CD8-positive, alpha-beta memory T cell (primary cell): ENCODE measurements at places on chromosomes 16 and 17. TPM values are rescaled to one million over a fixed set of nuclear protein-coding genes. Genes with fewer than 3 reads are reported as not detected.

DNA sequence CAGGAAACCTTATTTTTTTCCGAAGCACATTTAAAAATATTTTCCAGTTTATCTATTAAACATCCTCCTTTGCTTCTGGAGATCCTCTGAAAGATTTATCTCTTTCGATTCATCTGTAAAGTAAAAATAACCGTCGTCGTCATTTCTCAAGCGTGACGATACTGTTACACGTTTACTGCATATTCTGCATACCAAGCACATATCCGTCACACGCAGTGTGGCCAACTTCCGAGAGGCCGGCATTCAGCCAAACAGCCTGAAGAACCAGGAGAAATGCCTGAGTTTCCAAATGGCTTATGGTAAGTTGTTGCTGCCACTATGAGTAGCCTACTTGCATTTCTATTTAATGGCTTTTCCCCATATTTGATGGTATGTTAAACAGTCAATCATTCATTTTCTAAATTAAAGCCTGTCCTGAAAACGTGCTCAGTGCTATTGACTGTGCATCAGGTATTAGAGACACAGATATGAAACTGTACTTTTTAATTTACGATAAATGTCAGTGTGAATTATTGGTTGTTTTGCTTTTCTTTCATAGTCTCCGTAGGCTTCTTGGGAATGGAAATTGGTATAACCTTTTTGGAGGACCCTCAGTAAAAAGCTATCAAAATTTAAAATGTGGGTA lies 275.7 kb downstream of the WWOX start:
- H3K27ac ChIP-seq: no peak overlapping the region
- DNase-seq: no peak
- no peak overlapping the region for H3K4me3 ChIP-seq
- no peaks in the 10 kb centered on the region for H3K36me3 ChIP-seq
- H3K4me1 ChIP-seq: no peaks in the 10 kb centered on the region

GRCh38 chr16:88449267-88449561 lies 3.9 kb upstream of the ZFPM1 start:
- H3K4me3 ChIP-seq: no peak overlapping the region
- DNase-seq: no peak
- no peaks in the 10 kb centered on the region for H3K36me3 ChIP-seq
- no peak overlapping the region for H3K27ac ChIP-seq
- no peaks in the 10 kb centered on the region for H3K27me3 ChIP-seq

DNA sequence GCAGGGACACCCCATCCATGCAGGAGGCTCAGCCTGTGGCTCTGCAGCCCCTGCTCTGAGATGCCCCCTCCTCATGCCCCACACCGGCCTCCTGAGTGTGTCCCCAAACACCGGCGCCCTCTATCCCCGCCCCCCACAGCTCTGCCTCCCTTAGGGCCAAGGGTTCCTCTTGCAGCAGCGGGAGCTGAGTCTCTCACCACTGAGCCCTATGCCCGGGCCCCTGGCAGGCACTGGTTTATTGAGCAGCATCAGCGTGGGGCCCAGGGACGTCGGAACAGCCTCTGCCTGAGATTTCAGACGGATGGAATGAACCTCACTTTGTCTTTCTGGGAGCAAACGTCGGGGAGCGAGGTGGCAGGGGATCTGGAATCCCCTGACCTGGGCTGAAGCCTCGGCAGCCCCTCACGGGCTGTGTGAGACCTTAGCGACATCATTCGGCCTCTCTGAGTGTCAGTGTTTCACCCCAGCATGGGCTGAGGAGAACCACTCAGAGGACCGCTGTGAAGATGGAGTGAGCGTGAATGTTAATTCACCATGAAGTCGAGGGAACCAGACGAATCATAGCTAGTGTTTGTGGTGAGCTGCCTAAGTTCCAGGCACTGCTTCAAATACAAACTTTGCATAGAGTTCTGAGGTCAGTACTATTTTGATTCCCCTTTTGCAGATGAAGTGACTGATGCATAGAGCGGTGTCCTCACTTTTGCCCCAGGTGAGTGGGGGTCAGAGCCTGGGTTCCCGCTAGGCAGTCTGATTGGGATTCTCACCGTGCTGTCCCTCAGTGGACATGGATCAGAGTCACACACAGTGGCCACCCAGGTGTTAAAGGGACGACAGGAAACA lies 5.3 kb upstream of the C16orf74 start:
- no peak for DNase-seq
- H3K27ac ChIP-seq: no peak overlapping the region
- H3K36me3 ChIP-seq: no peaks in the 10 kb centered on the region
- H3K27me3 ChIP-seq: peaks cover 14% of the 10 kb centered on the region
- no peak overlapping the region for H3K4me3 ChIP-seq

- peaks cover 33% of the 10 kb centered on the region for H3K36me3 ChIP-seq
- peaks cover 42% of the 10 kb centered on the region for H3K4me1 ChIP-seq
- peak overlapping the region; percentile 71 for H3K4me3 ChIP-seq
- H3K27ac ChIP-seq: peak overlapping the region; percentile 67
These were observed 763 bp upstream of the ACTG1 start for GRCh38 chr17:81513372-81513752.

SP6 gene
- 0.07 TPM for total RNA-seq

PHOSPHO1 gene
- total RNA-seq: not detected

DNA sequence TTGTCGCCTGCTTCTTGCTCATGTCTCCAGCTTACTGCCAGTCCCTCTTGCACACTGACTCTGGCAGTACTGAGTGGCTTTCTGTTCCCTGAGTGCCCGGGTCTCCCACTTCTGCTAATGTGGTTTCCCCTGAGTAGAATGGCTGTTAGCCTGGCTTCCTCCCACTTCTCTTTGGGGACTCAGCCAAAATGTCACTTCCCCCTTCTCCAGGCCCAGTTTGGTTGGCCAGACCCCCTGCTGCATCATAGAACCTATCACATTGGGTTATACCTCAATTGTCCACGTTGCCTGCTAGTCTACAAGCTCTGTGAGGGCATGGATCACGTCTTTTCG lies 304.4 kb downstream of the HS3ST3B1 start:
- no peaks in the 10 kb centered on the region for H3K36me3 ChIP-seq
- no peak overlapping the region for H3K27ac ChIP-seq
- no peak for DNase-seq
- H3K4me1 ChIP-seq: no peaks in the 10 kb centered on the region
- no peak overlapping the region for H3K4me3 ChIP-seq

GRCh38 chr17:61345061-61345460 lies 54.6 kb upstream of the TBX2 start:
- no peak overlapping the region for H3K4me3 ChIP-seq
- no peak overlapping the region for H3K27ac ChIP-seq
- H3K4me1 ChIP-seq: no peaks in the 10 kb centered on the region
- no peaks in the 10 kb centered on the region for H3K36me3 ChIP-seq
- H3K27me3 ChIP-seq: no peaks in the 10 kb centered on the region
- no peak for DNase-seq

CENPX gene
- total RNA-seq: 143 TPM

DNA sequence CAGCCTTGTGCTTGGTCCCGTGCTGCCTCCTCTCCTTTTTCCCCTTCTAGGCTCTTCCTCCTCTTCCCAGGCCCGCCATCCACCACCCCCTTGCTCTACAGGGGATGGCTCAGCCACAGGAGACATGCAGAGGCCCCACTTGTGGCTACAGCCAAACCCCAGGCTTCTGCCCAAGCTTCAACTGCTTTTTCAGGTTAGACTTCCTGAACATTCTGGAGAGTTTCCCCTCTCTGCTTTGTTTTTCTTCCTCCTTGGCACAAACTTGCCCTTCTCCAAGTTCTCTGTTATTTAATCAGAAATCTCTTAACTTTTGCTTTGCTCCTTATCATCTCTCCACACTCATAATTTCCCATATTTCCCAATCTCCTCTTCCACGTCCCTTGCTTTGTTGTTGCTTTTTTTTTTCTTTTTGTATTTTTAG lies 18.3 kb upstream of the HAS3 start:
- DNase-seq: no peak
- H3K27ac ChIP-seq: no peak overlapping the region
- H3K4me3 ChIP-seq: no peak overlapping the region
- H3K4me1 ChIP-seq: no peaks in the 10 kb centered on the region

DNA sequence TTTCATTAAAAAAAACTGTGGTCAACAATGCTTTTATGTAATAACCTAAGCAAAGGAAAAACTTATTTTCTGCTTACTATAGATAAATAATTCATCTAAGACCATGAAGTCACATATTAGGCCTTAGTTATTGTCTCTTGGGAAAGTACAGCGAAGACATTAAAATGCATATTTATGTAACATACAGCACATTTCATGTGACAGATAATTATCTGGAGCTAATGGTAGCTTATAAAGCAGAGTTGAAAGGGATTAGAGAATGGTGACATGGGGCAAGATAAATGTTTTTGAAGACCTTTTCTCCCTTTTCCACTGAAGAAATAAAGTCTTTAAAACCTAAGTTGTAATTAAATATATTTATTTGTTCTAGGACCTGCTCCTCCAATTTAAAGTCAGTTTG lies 9.7 kb downstream of the MEIOC start:
- no peaks in the 10 kb centered on the region for H3K27me3 ChIP-seq
- no peaks in the 10 kb centered on the region for H3K36me3 ChIP-seq
- no peak overlapping the region for H3K4me3 ChIP-seq
- no peak for DNase-seq
- H3K27ac ChIP-seq: no peak overlapping the region

DNA sequence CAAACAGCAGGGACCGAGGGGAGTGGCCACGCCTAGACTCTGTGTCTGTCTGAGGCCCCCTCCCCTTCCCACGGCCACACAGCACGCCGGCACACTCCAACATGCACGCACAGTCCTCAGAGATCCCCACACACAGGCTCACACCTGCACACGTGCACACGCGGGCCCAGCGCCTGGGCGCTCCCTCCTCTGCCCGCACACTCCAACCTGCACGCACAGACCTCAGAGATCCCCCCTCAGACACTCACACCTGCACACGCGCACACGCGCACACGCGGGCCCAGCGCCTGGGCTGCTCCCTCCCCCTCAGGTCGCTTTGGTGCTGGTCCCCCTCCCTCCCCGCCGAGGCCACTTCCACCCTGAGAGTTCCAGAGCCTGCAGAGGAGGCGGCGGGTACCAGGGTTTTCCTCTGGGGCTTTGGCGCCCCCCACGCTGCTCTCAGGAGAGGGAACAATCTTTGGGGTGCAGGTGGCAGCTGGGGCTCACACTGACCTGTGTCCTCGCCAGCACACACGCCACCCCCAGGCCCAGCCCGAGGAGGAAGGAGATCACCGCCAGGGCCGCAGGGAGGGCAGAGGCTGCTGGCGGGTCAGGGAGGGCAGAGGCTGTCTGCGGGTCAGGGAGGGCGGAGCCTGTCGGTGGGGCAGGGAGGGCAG lies 1.6 kb downstream of the CD7 start:
- H3K27ac ChIP-seq: peak overlapping the region; percentile 45
- H3K4me1 ChIP-seq: peaks cover 14% of the 10 kb centered on the region
- peak; percentile 49 for DNase-seq
- H3K27me3 ChIP-seq: no peaks in the 10 kb centered on the region

- no peak overlapping the region for H3K4me3 ChIP-seq
- no peak for DNase-seq
- peaks cover 17% of the 10 kb centered on the region for H3K4me1 ChIP-seq
These were observed 40.8 kb downstream of the CYB5B start for GRCh38 chr16:69465083-69465721.

DNA sequence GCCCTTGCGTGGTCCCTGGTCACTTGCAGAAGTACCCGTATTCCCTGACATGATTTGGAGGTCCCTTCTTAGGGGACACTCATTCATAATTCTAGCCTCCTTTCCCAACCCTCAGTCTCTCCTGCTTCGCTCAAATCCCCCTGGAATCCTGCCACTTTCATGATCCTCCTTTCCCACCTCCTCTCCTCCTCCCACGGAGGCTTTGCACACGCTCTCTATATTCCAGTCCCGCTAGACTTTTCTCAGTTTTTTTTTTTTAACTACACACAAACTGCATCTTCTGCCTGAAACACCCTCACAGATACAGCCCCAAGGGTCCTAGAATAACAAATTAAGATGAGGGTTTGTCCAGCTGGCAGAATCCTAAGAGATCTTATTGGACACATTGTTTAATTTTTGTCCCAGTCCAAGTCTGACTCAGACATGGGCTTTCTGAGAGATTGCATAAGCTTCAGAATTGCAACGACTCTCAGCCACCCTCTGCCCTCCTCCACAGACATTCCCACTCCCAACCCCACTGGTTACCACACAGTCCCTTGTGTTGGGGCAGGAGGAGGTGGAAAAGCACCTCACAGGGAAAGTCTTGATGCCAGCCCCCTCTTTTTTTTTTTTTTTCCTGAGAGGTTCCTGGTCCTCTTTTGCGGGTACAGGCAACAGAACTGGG lies 739.5 kb upstream of the EEF2KMT start:
- no peaks in the 10 kb centered on the region for H3K4me1 ChIP-seq
- H3K27ac ChIP-seq: no peak overlapping the region
- H3K4me3 ChIP-seq: no peak overlapping the region
- no peaks in the 10 kb centered on the region for H3K36me3 ChIP-seq

DNA sequence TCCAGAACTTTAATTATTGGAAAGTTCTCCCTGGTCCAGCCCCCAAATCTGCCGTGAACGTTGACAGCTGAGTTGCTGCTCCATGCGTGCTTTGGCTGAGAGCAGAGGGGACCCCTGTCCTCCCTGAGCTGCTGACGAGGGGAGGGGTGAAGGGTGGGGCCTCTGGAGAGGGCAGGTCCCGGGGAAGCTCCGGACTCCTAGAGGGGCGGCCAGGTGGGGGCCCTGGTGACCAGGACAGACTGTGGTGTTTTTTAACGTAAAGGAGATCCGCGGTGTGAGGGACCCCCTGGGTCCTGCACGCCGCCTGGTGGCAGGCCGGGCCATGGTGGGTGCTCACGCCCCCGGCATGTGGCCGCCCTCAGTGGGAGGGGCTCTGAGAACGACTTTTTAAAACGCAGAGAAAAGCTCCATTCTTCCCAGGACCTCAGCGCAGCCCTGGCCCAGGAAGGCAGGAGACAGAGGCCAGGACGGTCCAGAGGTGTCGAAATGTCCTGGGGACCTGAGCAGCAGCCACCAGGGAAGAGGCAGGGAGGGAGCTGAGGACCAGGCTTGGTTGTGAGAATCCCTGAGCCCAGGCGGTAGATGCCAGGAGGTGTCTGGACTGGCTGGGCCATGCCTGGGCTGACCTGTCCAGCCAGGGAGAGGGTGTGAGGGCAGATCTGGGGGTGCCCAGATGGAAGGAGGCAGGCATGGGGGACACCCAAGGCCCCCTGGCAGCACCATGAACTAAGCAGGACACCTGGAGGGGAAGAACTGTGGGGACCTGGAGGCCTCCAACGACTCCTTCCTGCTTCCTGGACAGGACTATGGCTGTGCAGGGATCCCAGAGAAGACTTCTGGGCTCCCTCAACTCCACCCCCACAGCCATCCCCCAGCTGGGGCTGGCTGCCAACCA lies at the start of gene MC1R:
Gene MC1R, plus strand, starts transcription at position 410 of the 895 bp plus-strand sequence. Its CDS starts 397 bp downstream, at position 807.
- H3K4me1 ChIP-seq: peaks cover 56% of the 10 kb centered on the region
- DNase-seq: no peak
- peak within 1 kb of the TSS; percentile 63 for H3K4me3 ChIP-seq
- H3K27ac ChIP-seq: peak within 1 kb of the TSS; percentile 64
- peaks cover 7% of the 10 kb centered on the region for H3K27me3 ChIP-seq
- H3K36me3 ChIP-seq: no peaks in the 10 kb centered on the region
